ENCODE measurements at places on chromosomes 3 and 15. TPM values are rescaled to one million over a fixed set of nuclear protein-coding genes. Genes with fewer than 3 reads are reported as not detected.

DNA sequence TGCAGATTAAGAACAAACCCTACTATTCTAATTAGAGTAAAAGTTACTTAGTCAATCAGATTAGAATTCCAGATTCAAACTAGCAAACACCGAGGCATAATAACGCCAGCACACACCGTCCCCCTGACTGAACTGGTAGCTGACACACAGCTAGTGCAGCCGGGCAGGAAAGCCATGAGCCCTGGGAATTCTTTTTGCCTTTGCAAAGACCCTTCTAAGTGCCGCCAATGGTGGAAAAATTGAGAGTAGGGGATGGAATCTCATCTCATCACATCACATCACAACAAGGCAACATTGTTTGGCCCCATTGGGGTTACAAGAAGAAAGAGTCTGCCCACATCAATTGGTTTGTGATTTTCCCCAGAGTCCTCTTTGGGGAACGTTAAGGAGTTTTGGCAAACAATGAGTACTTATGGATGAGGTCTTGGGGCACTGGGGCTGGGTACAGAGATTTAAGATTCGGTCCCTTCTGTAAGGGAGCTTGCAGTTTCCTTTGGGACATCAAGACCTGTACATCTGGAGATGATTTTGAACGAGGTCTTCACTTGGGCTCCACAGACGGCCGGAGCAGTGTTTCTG is 120.4 kb upstream of the MEF2A start:
- no peak overlapping the region for H3K27ac ChIP-seq
- H3K4me1 ChIP-seq, result peaks cover 12% of the 10 kb centered on the region
- H3K36me3 ChIP-seq, result no peaks in the 10 kb centered on the region
- DNase-seq, result no peak
- no peak overlapping the region for H3K4me3 ChIP-seq

DNA sequence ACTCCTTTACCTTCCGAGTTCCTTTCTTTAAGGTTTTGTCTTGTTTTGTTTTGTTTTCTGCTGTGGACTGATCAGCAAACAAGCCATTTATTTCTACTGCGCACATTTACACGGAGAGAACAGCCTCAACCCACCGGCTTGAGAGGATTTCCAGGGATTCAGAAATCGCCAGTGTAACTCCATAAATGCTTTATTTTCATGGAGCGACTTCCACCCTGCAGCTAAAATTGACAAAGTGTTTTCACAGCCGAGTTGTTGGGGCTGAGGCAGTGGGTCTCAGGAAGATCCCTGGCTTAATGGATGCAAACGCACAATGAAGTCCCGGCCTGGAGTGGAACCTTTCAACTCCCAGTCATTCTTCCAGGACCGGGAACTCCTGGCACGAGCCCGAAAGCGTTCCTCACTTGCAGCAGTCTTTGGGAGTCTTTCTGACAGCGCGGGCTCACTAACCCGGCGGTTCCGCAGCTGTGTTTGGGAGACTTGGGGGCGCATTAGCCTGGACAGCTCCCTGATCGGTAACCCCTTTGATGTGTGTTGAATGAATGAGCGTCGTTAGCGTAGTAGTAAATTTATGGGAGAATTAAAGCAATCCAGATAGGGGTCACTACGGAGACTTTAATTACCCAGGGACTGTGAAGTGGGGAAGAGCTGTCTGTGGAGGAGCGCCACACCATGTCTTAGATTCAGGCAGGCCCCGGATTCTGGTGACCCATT is 785 bp upstream of the MYRIP start:
- no peak for DNase-seq
- peak overlapping the region; percentile 51 for H3K4me3 ChIP-seq
- no peaks in the 10 kb centered on the region for H3K27me3 ChIP-seq

ANKRD63 gene
- not detected for total RNA-seq

RPP25 gene
- 8.1 TPM for total RNA-seq

PLCH1 gene
- total RNA-seq, result 0.34 TPM

GLDN gene
- total RNA-seq, result not detected

FAM107A gene
- not detected for total RNA-seq

CEP152 gene
- 43.2 TPM for total RNA-seq

HESX1 gene
- total RNA-seq, result 3.4 TPM

All from Karpas-422 (cell line).